CD8-positive, alpha-beta memory T cell (primary cell): ENCODE measurements at places on chromosomes 7 and 10. TPM values are rescaled to one million over a fixed set of nuclear protein-coding genes. Genes with fewer than 3 reads are reported as not detected.

GRCh38 chr10:22912763-22913384, 15.0 kb upstream of the ARMC3 start:
- H3K4me3 ChIP-seq, result no peak overlapping the region
- DNase-seq, result no peak
- H3K4me1 ChIP-seq, result no peaks in the 10 kb centered on the region
- H3K36me3 ChIP-seq, result no peaks in the 10 kb centered on the region
- peak overlapping the region; percentile 28 for H3K27ac ChIP-seq

GRCh38 chr7:156703209-156703608, 62.6 kb downstream of the RNF32 start:
- H3K4me1 ChIP-seq, result no peaks in the 10 kb centered on the region
- H3K27ac ChIP-seq, result no peak overlapping the region
- H3K27me3 ChIP-seq, result no peaks in the 10 kb centered on the region
- no peak overlapping the region for H3K4me3 ChIP-seq
- H3K36me3 ChIP-seq, result no peaks in the 10 kb centered on the region

DNA sequence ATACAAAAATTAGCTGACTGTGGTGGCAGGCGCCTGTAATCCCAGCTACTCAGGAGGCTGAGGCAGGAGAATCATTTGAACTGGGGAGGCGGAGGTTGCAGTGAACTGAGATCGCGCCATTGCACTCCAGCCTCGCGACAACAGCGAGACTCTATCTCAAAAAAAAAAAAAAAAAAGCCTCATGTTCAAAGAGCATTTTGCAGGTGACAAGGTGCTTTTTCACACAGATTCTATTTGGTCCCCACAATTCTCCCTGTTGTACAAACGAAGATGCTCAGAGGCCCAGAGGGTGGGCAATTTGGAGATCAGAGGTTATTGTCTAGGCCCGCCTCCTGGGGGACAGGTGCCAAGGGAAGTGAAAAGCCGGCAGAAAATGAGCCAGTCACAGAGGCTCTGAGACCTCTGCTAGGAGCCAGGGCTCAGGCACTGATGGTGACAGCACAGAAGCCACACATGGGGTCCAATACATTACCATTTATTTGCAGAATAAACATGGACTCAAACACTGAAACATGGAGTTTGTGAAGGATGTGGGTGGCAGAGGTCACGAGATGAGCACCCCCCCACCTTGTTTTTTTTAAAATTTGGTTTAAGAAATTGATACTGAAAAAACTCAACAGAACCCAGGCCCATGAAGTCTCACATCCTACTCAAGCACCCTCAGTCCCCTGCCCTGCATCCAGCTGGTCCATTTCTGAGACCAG, 882 bp upstream of the GAL3ST4 start:
- H3K27ac ChIP-seq, result no peak overlapping the region
- H3K4me3 ChIP-seq, result no peak overlapping the region
- H3K4me1 ChIP-seq, result peaks cover 61% of the 10 kb centered on the region
- no peak for DNase-seq

- H3K27ac ChIP-seq, result no peak overlapping the region
- H3K4me3 ChIP-seq, result no peak overlapping the region
- H3K36me3 ChIP-seq, result no peaks in the 10 kb centered on the region
- peaks cover 41% of the 10 kb centered on the region for H3K4me1 ChIP-seq
Measured at GRCh38 chr7:6479067-6479466, 31.3 kb upstream of the DAGLB start.

- H3K4me3 ChIP-seq, result no peak overlapping the region
- no peaks in the 10 kb centered on the region for H3K27me3 ChIP-seq
- DNase-seq, result no peak
- H3K27ac ChIP-seq, result no peak overlapping the region
Measured at GRCh38 chr10:100978121-100978900, 9.0 kb downstream of the MRPL43 start.

GRCh38 chr10:6273351-6273750, 70.6 kb downstream of the PFKFB3 start:
- no peak overlapping the region for H3K27ac ChIP-seq
- H3K27me3 ChIP-seq, result no peaks in the 10 kb centered on the region
- no peak overlapping the region for H3K4me3 ChIP-seq
- peaks cover 43% of the 10 kb centered on the region for H3K4me1 ChIP-seq
- no peaks in the 10 kb centered on the region for H3K36me3 ChIP-seq
- DNase-seq, result no peak

DNA sequence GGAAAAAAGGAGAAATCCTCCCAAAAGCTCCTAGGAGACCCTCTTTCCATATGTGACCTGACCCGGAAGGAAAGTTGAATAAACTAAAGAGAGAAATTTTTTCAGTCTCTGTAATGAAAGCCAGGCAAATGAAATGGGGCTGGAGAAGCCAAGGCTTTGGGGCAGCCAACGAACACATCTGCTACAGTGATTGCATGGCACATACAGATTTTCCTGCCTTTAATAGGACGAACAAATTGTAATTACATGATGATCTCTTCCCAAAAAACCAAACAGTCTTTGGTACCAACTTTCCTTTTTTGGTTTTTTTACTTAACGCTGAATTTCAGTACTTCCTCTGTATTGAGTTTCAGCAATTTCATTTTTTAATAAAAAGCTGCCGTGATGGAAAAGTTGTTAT, 23.5 kb upstream of the PTN start:
- no peaks in the 10 kb centered on the region for H3K36me3 ChIP-seq
- no peak for DNase-seq
- no peak overlapping the region for H3K27ac ChIP-seq
- H3K4me3 ChIP-seq, result no peak overlapping the region
- no peaks in the 10 kb centered on the region for H3K27me3 ChIP-seq

GRCh38 chr7:7017707-7018280, 164.6 kb upstream of the C1GALT1 start:
- H3K4me3 ChIP-seq, result no peak overlapping the region
- no peak for DNase-seq
- peaks cover 4% of the 10 kb centered on the region for H3K27me3 ChIP-seq
- no peaks in the 10 kb centered on the region for H3K4me1 ChIP-seq
- no peak overlapping the region for H3K27ac ChIP-seq

DNA sequence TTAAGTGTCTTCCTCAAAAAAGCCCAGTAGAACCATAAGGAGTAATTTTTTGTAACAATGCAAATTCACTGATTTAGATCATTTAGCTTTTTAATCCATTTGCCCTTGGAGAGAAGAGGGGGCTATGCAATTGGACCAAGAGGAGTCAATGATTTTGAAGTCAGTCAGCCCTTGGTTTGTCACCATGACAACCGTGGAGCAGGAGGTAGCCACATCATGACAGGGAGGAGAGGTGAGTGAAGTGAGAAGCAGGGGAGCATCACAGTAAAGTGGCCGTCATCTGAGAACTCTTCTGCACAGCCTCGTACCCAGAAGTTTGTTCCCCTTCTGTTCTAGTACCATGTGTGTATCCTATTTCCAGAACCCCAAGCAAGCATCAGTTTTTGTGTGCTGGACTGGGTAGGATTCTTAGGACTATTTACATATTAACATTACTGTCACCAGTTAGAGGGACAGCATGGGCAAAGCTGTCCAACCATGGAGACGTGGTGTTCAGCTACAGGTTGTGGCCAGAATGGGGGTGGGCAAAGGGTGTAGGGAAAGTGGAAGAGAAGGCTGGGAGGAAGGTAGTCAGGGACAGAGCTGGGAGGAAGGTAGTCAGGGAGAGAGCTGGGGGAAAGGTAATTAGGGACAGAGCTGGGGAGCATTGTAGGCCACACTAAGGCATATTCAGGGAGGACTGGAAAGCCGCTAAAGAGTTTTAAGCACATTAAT, 13.1 kb downstream of the UBE3C start:
- H3K4me3 ChIP-seq, result no peak overlapping the region
- H3K27ac ChIP-seq, result no peak overlapping the region
- no peaks in the 10 kb centered on the region for H3K36me3 ChIP-seq
- H3K27me3 ChIP-seq, result no peaks in the 10 kb centered on the region

GRCh38 chr7:126700807-126701604, 551.7 kb downstream of the GRM8 start:
- H3K27me3 ChIP-seq, result no peaks in the 10 kb centered on the region
- H3K36me3 ChIP-seq, result no peaks in the 10 kb centered on the region
- no peaks in the 10 kb centered on the region for H3K4me1 ChIP-seq
- DNase-seq, result peak; percentile 41
- no peak overlapping the region for H3K4me3 ChIP-seq

- no peak overlapping the region for H3K27ac ChIP-seq
- H3K4me3 ChIP-seq, result no peak overlapping the region
- no peak for DNase-seq
- H3K27me3 ChIP-seq, result no peaks in the 10 kb centered on the region
- H3K4me1 ChIP-seq, result no peaks in the 10 kb centered on the region
Measured at GRCh38 chr7:134766779-134767519, 12.5 kb upstream of the CALD1 start.

DNA sequence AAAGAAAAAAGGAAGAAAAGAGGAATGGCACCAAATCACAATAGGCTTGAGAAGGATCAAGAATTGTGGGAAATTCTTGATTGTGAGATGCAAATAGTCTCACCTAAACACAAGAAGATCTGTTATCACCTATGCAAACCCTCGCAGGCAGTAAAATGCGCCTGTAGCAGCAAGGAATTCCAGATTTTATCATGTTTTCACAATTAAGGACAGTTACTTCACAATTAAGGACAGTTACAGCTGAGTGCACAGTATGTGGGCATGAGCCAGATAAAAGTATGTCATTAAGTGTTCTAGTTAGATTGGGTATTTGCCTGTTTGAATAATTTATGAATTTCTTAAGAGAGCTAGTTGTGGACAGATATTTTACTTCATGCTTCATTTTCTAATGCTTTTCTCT, 336.2 kb downstream of the CDC14C start:
- no peaks in the 10 kb centered on the region for H3K27me3 ChIP-seq
- H3K36me3 ChIP-seq, result no peaks in the 10 kb centered on the region
- no peak for DNase-seq
- H3K27ac ChIP-seq, result no peak overlapping the region

- peak; percentile 13 for DNase-seq
- H3K4me3 ChIP-seq, result peak overlapping the region; percentile 19
- no peak overlapping the region for H3K27ac ChIP-seq
- no peaks in the 10 kb centered on the region for H3K27me3 ChIP-seq
Measured at GRCh38 chr10:24463611-24464426, 254.9 kb downstream of the KIAA1217 start.

DNA sequence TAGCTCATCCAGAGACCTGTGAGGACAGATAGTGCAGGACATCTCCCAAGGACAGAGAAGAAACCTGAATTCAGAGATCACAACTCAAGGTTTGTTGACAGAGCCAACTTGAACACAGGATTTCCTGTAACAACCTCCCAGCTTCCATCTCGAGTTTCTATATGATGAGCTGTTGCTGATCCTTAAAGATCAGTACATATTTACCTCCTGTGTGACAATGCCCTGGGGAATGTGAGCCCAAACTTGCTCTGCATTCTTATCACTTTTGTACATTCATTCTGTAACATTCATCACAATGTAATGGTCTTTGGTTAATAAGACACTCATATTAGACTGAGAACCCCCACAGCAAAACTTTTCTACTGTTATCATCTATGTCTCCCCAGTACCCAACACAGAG, 468.6 kb downstream of the XPNPEP1 start:
- no peaks in the 10 kb centered on the region for H3K27me3 ChIP-seq
- no peaks in the 10 kb centered on the region for H3K4me1 ChIP-seq
- H3K27ac ChIP-seq, result no peak overlapping the region
- H3K36me3 ChIP-seq, result no peaks in the 10 kb centered on the region
- DNase-seq, result no peak

GRCh38 chr10:3778692-3779157, 6.3 kb downstream of the KLF6 start:
- no peak overlapping the region for H3K4me3 ChIP-seq
- no peak overlapping the region for H3K27ac ChIP-seq
- no peaks in the 10 kb centered on the region for H3K27me3 ChIP-seq
- DNase-seq, result no peak

DNA sequence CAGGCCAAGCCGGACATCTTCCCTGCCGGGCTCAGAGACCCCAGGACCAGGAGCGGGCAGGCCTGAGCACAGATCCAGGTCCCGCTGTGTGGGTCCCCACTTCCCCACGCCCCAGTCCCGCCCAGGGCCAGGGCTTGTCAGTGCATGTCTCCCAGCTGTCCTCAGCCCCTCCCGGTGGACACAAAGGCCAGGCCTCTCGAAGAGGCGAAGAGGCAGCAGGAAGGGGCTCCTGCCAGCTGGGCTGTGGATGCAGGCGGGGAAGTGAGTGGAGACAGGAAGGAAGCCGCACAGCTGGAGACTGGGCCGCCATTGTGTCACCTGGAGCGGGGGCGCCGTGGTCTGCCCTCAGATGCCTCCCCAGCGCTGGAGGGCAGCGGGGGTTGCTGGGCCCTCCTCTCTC, 4.8 kb downstream of the GRIFIN start:
- H3K27me3 ChIP-seq, result no peaks in the 10 kb centered on the region
- H3K4me1 ChIP-seq, result no peaks in the 10 kb centered on the region
- H3K4me3 ChIP-seq, result no peak overlapping the region
- no peak for DNase-seq
- H3K36me3 ChIP-seq, result no peaks in the 10 kb centered on the region
- no peak overlapping the region for H3K27ac ChIP-seq

DNA sequence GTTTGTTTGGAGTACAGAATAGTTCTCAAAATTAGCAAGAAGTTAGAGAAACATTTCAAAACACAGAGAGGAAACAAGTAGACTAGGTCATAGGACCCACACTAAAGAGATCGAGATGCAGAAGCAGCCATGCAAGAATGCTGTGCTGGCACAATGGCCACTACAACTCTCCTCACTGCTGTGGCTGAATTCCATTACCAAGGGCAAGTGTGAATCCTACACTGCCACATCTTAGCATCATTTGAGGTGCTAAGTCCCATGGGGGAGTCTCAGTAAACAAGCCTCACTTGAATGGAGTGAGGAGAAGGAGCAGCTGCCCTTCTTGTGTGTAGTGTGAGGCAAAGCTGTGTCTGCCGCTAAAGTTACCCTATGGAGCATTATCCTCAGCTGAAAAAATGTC, 56.7 kb downstream of the PCLO start:
- DNase-seq, result no peak
- H3K4me3 ChIP-seq, result no peak overlapping the region
- no peak overlapping the region for H3K27ac ChIP-seq

DNA sequence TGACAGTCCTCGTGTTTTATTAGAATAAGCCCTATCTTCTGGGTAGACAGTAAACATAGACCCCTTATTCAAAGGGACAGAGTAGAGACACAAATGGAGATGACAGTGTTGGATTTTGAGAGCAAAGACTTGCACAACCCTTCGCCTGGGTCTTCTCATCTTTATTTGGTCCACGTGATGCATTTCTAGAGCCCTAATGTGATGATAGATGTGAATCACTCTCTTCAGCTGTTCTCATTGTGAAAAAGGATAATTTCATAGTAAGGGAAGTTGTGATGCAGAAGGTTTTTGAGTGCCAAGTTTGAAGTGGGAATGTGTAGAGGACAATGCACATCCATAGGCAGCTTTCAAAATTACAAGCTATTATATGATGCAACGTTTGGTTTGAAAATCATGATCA, 86.3 kb downstream of the CREB5 start:
- H3K27me3 ChIP-seq, result no peaks in the 10 kb centered on the region
- no peaks in the 10 kb centered on the region for H3K36me3 ChIP-seq
- H3K4me3 ChIP-seq, result no peak overlapping the region
- H3K4me1 ChIP-seq, result no peaks in the 10 kb centered on the region

The ANKRD1 gene
- total RNA-seq, result not detected

The SLC13A1 gene
- total RNA-seq, result not detected

The LRGUK gene
- total RNA-seq, result 0.31 TPM

The FFAR4 gene
- total RNA-seq, result not detected

The SPDYE1 gene
- not detected for total RNA-seq

The CDNF gene
- 1.2 TPM for total RNA-seq

The PRKCQ gene
- 46.7 TPM for total RNA-seq
